ENCODE measurements at places on chromosomes 4 and X. TPM values are rescaled to one million over a fixed set of nuclear protein-coding genes. Genes with fewer than 3 reads are reported as not detected.

DNA sequence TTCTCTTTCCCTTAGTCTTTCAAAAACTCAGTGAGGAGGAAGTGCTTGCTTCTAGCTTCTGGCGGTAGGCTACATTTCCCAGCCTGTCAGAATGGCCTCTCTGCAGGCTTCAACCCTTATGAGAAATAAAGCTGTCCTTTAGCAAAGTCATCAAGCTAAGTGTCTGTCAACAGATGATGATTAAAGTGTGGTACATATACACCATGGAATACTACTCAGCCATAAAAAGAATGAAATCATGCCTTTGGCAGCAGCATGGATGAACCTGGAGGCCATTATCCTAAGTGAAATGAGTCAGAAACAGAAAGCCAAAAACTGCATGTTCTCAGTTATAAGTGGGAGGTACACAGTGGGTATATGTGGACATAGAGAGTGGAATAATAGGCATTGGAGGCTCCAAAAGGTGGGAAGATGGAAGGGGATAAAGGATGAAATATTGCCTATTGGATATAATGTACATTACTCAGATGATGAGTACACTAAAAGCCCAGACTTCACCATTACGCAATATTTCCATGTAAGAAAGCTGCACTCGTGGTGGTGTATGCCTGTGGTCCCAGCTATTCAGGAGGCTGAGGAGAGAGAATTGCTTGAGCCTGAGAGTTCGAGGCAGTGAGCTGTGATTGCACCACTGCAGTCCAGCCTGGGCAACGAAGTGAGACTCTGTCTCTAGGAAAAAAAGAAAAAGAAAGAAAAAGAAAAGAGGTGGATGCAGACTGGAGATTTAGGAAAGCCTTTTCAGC lies 7.9 kb downstream of the TRIM2 start:
- peaks cover 12% of the 10 kb centered on the region for H3K4me1 ChIP-seq
- no peaks in the 10 kb centered on the region for H3K27me3 ChIP-seq
- H3K36me3 ChIP-seq, result no peaks in the 10 kb centered on the region
- H3K4me3 ChIP-seq, result no peak overlapping the region

- no peak for DNase-seq
- no peaks in the 10 kb centered on the region for H3K4me1 ChIP-seq
- no peaks in the 10 kb centered on the region for H3K36me3 ChIP-seq
- H3K4me3 ChIP-seq, result no peak overlapping the region
These were observed 16.8 kb upstream of the DMP1 start for GRCh38 chr4:87633243-87633642.

DNA sequence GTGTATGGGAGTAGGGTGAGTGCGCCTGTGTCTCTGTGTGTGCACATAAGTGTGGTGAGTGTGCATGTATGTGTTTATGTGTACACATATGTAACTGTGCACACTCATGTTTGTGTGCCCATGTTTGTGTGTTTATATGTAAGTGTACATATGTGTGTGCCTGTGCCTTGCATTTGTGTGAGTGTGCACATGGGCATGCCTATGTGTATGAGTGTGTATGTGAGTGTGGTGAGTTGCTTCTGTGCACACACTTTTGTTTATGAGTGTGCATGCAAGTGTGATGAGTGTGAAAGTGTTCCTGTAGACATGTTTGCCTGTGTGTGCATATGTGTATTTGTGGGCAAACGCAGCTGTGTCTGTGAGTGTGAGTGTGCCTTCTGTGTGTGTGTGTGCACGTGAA lies 7.2 kb downstream of the IL9R start:
- DNase-seq, result no peak
- no peak overlapping the region for H3K4me3 ChIP-seq

- no peak overlapping the region for H3K27ac ChIP-seq
- no peaks in the 10 kb centered on the region for H3K27me3 ChIP-seq
- no peak for DNase-seq
These were observed 19.1 kb downstream of the BCOR start for GRCh38 chrX:40078489-40079227.

- no peaks in the 10 kb centered on the region for H3K4me1 ChIP-seq
- DNase-seq, result no peak
- no peaks in the 10 kb centered on the region for H3K36me3 ChIP-seq
- H3K27ac ChIP-seq, result no peak overlapping the region
- no peaks in the 10 kb centered on the region for H3K27me3 ChIP-seq
These were observed 3.2 kb downstream of the CABS1 start for GRCh38 chr4:70337886-70338420.

GRCh38 chr4:25857403-25857802 lies 5.4 kb downstream of the SEL1L3 start:
- H3K36me3 ChIP-seq, result no peaks in the 10 kb centered on the region
- no peak overlapping the region for H3K4me3 ChIP-seq
- H3K4me1 ChIP-seq, result no peaks in the 10 kb centered on the region
- H3K27ac ChIP-seq, result no peak overlapping the region
- no peak for DNase-seq

GRCh38 chrX:103414561-103414960 lies 38.2 kb downstream of the BEX3 start:
- H3K4me3 ChIP-seq, result no peak overlapping the region
- H3K27ac ChIP-seq, result no peak overlapping the region
- H3K4me1 ChIP-seq, result no peaks in the 10 kb centered on the region
- H3K36me3 ChIP-seq, result no peaks in the 10 kb centered on the region
- DNase-seq, result no peak

DNA sequence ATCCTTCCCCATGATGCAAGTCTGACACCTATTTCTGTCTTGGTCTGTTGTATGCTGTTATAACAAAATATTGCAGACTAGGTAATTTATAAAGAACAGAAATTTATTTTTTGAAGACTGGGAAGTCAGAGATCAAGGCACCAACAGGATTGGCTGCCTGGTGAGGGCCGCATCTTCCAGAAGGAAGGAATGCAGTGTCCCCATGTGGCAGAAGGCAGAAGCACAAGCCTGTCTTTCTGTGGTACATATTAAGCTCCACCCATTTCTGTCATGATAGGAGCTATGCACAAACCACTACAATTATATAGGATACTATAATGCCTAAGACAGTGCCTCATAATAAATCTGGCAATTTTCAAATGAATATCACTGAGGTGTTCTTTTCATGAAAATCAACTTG lies 502.3 kb upstream of the DIAPH2 start:
- H3K4me1 ChIP-seq, result peaks cover 4% of the 10 kb centered on the region
- no peaks in the 10 kb centered on the region for H3K36me3 ChIP-seq
- DNase-seq, result no peak
- no peaks in the 10 kb centered on the region for H3K27me3 ChIP-seq
- no peak overlapping the region for H3K4me3 ChIP-seq

- H3K4me1 ChIP-seq, result no peaks in the 10 kb centered on the region
- DNase-seq, result no peak
- H3K4me3 ChIP-seq, result no peak overlapping the region
- H3K27ac ChIP-seq, result no peak overlapping the region
These were observed 86.3 kb downstream of the FBXL5 start for GRCh38 chr4:15568821-15569220.

- DNase-seq, result no peak
- H3K4me1 ChIP-seq, result peaks cover 11% of the 10 kb centered on the region
- H3K36me3 ChIP-seq, result no peaks in the 10 kb centered on the region
- H3K4me3 ChIP-seq, result no peak within 1 kb of the TSS
- H3K27me3 ChIP-seq, result no peaks in the 10 kb centered on the region
These were observed at the start of gene ART3 for GRCh38 chr4:76074468-76074867. Gene ART3, plus strand, starts transcription at chr4:76074709. Its CDS starts 1,181 bp downstream, at chr4:76075890.

DNA sequence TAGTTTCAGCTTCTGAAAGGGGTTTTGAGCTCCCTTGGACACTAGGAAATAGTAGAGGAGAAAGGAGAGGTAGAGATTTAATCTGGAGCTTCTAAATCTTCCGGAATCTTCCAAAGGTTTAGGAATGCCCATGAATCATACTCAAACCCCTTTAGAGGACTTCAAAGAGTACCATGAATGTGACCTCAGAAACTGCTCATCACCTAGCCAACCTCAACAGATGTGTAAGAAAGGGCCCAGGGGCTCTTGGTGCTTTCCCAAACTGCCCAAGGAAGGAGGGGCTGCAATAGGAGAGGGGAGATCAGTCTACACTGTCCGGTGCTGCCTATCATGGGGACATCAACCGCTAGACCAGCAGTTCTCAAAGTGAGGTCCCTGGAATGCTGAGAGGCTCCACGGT lies 109.1 kb downstream of the RBM47 start:
- no peak overlapping the region for H3K27ac ChIP-seq
- no peaks in the 10 kb centered on the region for H3K27me3 ChIP-seq
- H3K4me1 ChIP-seq, result peaks cover 2% of the 10 kb centered on the region
- H3K36me3 ChIP-seq, result no peaks in the 10 kb centered on the region
- no peak overlapping the region for H3K4me3 ChIP-seq

DNA sequence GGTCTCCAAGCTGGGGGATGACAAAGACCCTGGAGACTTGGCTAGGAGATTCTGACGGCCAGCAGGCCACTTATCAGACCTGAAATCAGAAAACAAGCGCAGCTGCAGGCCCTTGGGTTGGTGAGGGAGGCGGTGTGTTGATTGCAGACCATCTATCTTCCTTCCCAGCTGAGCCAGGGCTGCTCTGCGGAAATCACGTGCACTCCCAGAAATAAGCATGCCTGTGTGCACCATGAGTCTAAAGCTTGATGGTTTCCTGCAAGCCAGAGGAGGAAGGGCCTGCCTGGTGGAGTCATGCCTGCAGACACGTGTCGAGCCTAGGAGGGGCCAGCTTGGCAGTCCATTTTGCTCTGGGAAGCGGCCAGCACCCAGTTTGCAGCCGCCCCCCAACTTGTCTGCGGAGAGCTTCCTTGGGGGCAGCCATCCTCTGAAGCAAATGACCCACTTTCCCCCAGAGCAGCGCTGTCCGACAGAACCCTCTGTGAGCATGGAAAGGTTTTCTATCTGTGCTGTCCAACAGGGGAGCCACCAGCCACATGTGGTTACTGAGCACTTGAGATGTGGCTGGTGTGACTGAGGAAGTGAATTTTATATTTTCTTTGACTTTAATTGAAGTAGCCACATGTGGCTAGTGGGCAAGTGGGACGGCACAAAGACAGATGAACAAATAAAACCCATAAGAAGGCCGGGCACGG lies 175.7 kb upstream of the BCOR start:
- H3K36me3 ChIP-seq, result no peaks in the 10 kb centered on the region
- H3K27me3 ChIP-seq, result no peaks in the 10 kb centered on the region
- no peak overlapping the region for H3K27ac ChIP-seq
- H3K4me1 ChIP-seq, result peaks cover 2% of the 10 kb centered on the region

- no peaks in the 10 kb centered on the region for H3K36me3 ChIP-seq
- H3K4me3 ChIP-seq, result no peak overlapping the region
- no peaks in the 10 kb centered on the region for H3K27me3 ChIP-seq
- no peak for DNase-seq
These were observed 15.0 kb downstream of the CLDN2 start for GRCh38 chrX:106935175-106935574.

- H3K27me3 ChIP-seq, result no peaks in the 10 kb centered on the region
- no peak overlapping the region for H3K4me3 ChIP-seq
- H3K36me3 ChIP-seq, result no peaks in the 10 kb centered on the region
- H3K27ac ChIP-seq, result no peak overlapping the region
- peaks cover 2% of the 10 kb centered on the region for H3K4me1 ChIP-seq
- DNase-seq, result no peak
These were observed 104.0 kb downstream of the MAD2L1 start for GRCh38 chr4:119962631-119963030.

Gene HTN3
- total RNA-seq, result not detected

Gene FATE1
- not detected for total RNA-seq

Gene SERTM2
- 0.58 TPM for total RNA-seq

Gene ETNPPL
- 3.9 TPM for total RNA-seq

Gene CLDN22
- total RNA-seq, result not detected

Gene MAGEA12
- total RNA-seq, result not detected

Gene CLGN
- 3.2 TPM for total RNA-seq

Gene SSX1
- total RNA-seq, result not detected

Gene KIAA1210
- total RNA-seq, result not detected

Gene SLC10A4
- 3.6 TPM for total RNA-seq

Gene TMEM271
- not detected for total RNA-seq

Gene AKAP4
- not detected for total RNA-seq

Measured in H1 (cell line).